ENCODE measurements at places on chromosomes 5 and 9.
A peak's percentile ranks its signal among the peaks of the same experiment; 100 is the strongest.

- no peaks in the 10 kb centered on the region for H3K36me3 ChIP-seq
- peaks cover 7% of the 10 kb centered on the region for H3K4me1 ChIP-seq
- H3K4me3 ChIP-seq = peak overlapping the region; percentile 39
- no peak overlapping the region for H3K27ac ChIP-seq
- no peak for DNase-seq
Observed at GRCh38 chr5:150487199-150488061, 20.5 kb upstream of the NDST1 start.

GRCh38 chr5:69213513-69214215 lies 21.0 kb upstream of the CDK7 start:
- H3K4me1 ChIP-seq = peaks cover 12% of the 10 kb centered on the region
- no peak overlapping the region for H3K27ac ChIP-seq
- peaks cover 10% of the 10 kb centered on the region for H3K36me3 ChIP-seq
- no peaks in the 10 kb centered on the region for H3K27me3 ChIP-seq

- H3K27ac ChIP-seq = no peak overlapping the region
- H3K36me3 ChIP-seq = no peaks in the 10 kb centered on the region
- DNase-seq = no peak
- H3K27me3 ChIP-seq = no peaks in the 10 kb centered on the region
- no peaks in the 10 kb centered on the region for H3K4me1 ChIP-seq
Observed at GRCh38 chr5:1208221-1208742, 6.9 kb downstream of the SLC6A19 start.

DNA sequence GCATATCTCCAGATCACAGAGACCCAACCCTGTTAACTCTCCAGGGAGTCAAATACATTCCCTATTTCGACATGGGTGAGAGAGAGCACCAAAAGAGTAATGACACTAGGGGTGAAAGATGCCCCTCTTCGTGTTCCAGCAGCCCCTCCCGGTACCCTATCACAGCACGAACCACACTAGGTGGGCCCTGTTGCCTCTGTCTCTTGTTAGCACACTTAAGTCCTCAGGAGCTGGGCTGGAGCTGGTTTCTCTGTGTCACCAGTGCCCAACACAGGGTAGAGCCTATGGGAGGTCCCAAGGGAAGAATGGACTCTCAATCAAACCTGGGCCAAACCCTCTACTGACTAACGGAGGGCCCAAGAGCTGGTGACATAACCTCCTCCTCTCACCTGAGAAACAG lies 1.2 kb downstream of the CDK20 start:
- H3K27ac ChIP-seq = peak overlapping the region; percentile 18
- H3K36me3 ChIP-seq = peaks cover 12% of the 10 kb centered on the region
- H3K4me1 ChIP-seq = peaks cover 14% of the 10 kb centered on the region
- peak overlapping the region; percentile 91 for H3K4me3 ChIP-seq

DNA sequence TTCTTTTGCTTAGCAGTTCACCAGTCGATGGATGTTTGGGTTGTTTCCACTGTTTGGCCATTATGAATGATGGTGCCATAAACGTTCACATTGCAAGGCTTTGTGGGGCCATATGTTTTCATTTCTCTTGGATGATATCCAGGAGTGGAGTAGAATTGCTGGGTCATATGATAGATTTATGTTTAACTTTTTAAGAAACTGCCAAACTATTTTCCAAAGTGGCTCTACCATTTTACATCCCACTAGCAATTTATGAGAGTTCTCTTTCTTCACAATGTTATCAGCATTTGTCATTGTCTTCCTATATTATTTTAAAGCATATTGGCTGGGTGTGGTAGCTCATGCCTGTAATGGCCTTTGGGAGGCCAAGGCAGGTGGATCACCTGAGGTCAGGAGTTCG lies 5.2 kb downstream of the GPR107 start:
- H3K27me3 ChIP-seq = no peaks in the 10 kb centered on the region
- H3K4me1 ChIP-seq = peaks cover 24% of the 10 kb centered on the region
- peaks cover 3% of the 10 kb centered on the region for H3K36me3 ChIP-seq
- H3K4me3 ChIP-seq = no peak overlapping the region
- no peak overlapping the region for H3K27ac ChIP-seq
